ENCODE measurements at places on chromosomes 13 and 19. TPM values are rescaled to one million over a fixed set of nuclear protein-coding genes. Genes with fewer than 3 reads are reported as not detected.
A peak's percentile ranks its signal among the peaks of the same experiment; 100 is the strongest.

The ACTMAP gene
- 5.2 TPM for polyA plus RNA-seq

The STAP2 gene
- polyA plus RNA-seq, result 21.8 TPM

The MIDN gene
- 20.0 TPM for polyA plus RNA-seq

The CYP2S1 gene
- 0.98 TPM for polyA plus RNA-seq

The ZNF534 gene
- not detected for polyA plus RNA-seq

The C3 gene
- 0.23 TPM for polyA plus RNA-seq

The FPR1 gene
- not detected for polyA plus RNA-seq

The TMEM150B gene
- not detected for polyA plus RNA-seq

The CYP2F1 gene
- polyA plus RNA-seq, result not detected

- DNase-seq, result no peak
Observed at GRCh38 chr13:111881700-111882099, 185.2 kb upstream of the SOX1 start.

GRCh38 chr19:30076101-30076551 is 134.1 kb downstream of the URI1 start:
- DNase-seq, result no peak

DNA sequence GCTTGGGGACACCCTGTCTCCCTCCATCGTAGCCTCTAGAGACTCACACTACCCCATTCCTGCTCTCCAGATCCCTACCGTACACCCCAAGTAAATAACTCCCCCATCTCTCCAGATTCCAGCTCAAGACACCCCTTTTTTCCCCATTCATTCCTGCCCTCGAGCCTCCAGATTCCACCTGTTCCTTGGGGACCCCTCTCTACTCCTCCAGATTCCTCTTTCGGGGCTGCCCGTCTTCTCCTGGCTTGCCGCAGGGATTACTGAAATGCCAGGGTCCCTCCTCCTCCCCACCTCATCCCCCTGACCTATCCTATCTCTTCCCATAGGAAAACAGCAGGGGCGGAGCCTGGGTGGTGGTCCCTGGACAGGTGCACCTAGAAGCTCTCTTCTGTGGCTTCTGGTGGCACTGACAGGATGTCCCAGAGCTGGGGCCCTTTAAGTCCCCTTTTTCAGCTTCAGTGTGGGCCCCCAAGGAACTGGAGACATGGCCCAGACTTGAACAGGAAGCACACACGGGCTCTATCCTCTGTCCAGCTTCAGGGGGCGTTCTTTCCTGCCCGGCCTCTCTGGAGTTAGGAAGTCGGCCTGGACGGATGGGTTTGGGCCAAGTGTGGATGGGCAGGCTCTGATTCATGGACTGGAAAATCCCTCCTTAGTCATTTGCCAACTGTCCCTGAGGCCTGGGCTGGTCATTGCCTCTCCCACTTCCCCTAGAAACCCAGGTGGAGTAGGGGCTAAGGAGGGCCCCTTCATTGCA is 1.2 kb downstream of the ZSWIM4 start:
- DNase-seq, result peak; percentile 94

DNA sequence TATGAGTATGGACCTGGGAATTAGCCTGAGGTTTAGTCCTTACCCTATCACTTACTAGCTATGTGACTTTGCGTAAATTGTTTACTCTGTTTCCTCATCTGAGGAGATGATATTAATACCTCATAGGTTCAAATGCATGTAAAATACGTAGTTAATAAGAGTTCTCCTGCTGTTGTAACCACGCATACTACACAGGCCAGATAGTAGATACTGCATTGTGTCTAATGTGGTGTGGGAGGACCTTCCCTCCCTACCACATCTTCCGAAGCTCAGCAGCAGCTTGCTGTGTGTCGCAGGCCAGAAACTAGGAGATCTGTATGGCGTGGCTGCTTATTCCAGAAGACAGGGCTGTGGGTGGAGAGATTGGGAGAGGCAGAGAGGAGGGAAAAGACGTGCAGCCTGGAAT is 23.0 kb downstream of the GTF2F2 start:
- no peak for DNase-seq

DNA sequence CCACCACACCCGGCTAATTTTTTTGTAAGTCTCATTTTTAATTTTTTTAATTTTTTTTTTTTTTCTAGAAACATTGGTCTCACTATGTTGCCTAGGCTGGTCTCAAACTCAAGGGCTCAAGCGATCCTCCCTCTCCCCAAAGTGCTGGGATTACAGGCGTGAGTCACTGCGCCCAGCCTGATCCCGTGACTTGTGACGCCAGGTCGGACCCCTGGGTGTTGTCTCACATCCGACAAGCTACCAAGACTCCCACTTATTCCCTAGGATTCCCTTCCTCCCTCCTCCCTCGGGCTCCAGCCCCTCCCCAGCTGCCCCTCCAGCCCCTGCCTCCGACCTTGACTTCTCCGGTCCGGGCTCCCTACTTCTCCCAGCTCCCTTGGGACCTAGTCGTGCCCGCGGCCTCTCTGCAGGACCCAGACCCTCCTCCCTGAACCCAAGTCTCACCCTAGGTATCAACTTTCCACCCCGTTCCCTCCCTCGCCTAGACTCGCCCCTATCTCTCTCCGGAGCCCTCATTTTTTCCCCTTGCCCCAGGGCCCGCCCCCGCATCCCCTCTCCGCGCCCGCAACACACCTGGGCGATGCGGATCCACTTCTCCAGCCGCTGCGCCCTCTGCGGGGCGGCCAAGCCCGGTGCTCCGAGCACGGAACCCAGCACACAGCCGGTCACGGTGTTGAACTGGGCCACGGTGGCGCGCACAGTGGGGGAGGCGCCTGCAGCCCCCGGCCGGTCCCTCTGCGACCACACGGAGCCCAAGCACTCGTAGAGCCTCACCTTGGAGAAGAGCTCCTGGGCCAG is 13.1 kb downstream of the RGL3 start:
- no peak for DNase-seq

DNA sequence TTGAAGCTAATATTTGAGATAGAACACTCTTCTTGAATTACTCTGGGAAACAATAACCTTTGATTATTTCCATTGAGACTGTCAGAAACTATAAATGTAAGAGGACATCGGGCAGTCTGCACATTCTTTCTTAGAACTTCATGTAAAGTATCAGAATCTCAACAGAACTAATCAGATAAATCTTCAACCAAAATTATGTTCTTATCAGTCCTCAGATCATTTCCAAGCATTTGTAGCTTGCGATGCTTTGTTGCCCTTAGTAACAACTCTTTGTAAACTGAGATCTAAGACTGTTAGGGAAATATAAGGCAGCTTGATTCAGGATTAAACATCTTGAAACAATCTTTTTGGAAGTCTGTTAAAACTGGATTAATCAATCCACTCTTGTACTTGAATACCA is 70.3 kb downstream of the FNDC3A start:
- no peak for DNase-seq

- no peak for DNase-seq
Observed at GRCh38 chr19:29524201-29524911, 1.4 kb upstream of the VSTM2B start.

DNA sequence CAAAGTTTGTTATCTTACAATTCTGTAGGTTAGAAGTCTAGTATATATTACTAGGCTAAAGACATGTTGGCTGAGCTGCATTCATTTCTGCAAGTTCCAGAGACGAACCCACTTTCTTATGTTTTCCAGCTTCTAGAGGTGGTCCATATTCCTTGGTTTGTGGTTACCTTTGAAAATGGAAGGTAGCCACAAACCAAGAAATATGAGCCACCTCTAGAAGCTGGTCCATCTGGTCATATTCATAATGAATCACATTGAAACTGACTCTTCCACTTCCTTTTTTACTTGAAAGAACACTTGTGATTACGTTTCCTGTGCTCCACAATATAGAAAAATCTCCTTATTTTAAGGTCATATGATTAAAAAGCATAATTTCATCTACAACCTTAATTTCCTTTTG is 943.0 kb upstream of the PCDH9 start:
- no peak for DNase-seq

DNA sequence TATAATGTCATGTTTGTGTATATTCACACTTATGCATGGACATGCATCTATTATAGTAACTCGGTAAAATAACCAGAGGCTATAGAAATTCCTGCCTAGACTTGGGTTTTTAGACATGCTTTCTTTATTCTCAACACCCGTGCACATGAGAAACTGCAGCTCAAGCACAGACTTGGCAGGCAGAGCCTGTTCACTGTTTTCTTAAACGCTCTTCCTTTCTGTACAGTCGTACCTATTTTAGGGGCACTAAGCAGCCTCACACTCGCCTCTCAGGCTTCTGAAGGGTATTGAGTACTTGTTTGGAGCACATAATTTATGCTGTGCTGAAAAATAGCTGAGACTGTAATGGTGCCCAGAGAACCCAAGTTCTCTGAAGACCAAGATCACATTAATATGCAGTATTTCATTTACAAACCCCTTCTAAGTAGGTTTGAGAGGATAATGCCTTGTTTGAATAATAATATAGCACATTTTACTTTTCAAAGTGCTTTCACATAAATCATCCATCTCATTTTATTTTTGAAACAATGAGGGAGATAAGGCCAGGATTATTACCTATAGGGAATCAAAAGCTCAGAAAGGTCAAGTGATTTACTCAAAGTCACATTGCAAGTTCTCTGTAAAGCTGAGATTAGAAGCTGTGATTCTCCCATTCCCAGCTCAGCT is 429.9 kb downstream of the SPRY2 start:
- no peak for DNase-seq

GRCh38 chr19:40091205-40092129 is 724 bp upstream of the ZNF780A start:
- no peak for DNase-seq
